T-helper 2 cell (primary cell): ENCODE measurements at places on chromosomes 3 and 15.
A peak's percentile ranks its signal among the peaks of the same experiment; 100 is the strongest.

GRCh38 chr3:171526146-171526545 is 65.9 kb upstream of the TNIK start:
- no peak for DNase-seq

- DNase-seq: no peak
These were observed 89.9 kb downstream of the IL12A start for GRCh38 chr3:160078533-160078932.

DNA sequence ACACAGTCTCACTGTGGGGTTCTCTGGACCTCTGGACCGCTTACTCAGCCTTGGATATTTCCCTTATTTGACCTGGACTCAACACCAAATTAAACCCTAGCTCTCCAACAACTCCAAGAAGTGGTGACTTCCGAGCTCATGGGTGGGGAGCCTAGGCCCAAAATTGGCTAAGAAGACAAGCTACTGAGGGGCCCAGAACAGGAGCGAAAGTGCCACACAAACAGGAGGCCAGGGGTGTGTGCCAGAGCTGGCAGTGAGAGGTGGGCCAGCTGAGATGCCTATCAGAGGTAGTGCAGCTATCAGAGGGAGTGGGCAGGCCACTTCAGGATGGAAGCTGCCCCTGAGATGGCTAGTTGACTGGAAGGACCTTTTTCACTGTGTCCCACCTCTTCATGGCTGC is 151.1 kb upstream of the PRR20G start:
- no peak for DNase-seq

- DNase-seq: no peak
These were observed 4.1 kb downstream of the ISLR2 start for GRCh38 chr15:74134387-74135027.

DNA sequence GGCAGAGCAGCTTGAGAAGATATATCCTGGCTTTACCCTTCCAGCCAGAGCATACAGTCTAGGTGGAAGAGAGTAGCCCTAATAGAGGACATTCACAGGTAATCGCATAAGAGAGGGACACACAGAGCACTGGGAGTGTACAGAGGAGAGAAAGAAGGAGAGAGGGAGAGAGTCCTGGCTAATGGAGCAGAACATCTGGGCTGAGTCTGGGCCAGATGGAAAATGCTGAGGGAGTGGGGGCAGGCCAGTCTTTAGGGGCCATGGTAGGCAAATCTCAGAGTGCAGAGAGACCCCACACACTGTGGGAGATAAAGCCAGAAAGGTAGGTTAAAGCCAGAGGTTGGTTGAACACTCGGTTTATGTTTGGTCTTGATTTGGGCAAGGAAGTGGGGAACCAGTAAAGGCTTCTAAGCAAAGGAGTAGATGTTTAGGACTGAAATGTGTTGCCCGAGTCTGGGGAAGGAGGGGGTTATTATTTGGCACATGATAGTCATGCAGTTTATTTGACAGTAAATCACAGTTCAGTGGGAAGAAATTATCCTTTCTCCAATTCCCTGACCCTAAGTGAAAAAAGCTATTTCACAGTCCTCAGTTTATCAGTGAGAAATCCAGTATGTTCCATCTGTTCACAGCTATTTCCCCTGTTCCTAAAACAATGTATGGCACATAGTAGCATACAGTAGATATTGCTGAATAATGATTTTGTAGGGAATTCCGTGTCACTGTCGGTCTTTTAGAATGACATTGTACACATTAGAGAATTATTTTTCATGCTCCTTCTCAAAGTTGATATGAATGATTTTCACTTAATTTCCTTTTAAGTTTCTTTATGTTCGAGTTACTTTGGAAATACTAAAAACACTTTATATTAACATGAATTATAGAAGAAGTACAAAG is 45.7 kb downstream of the PDHB start:
- DNase-seq: no peak

DNA sequence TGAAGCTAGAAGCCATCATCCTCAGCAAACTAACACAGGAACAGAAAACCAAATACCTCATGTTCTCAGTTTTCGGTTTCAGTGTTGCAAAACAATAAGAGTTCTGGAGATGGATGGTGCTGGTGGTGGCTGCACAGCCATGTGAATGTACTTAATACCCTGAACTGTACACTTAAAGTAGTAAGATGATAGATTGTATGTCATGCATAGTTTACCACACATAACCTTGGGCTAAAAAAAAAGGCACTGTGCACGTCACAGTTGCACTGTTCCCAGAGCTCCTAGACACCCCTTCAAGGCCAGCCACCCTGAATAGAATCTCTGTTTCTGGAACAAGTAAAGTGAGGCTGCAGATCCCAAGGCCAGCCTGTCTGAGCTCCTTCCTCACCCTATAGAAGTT is 243.3 kb upstream of the IGF1R start:
- no peak for DNase-seq

GRCh38 chr3:156483426-156483825 is 71.5 kb downstream of the SSR3 start:
- DNase-seq: no peak

DNA sequence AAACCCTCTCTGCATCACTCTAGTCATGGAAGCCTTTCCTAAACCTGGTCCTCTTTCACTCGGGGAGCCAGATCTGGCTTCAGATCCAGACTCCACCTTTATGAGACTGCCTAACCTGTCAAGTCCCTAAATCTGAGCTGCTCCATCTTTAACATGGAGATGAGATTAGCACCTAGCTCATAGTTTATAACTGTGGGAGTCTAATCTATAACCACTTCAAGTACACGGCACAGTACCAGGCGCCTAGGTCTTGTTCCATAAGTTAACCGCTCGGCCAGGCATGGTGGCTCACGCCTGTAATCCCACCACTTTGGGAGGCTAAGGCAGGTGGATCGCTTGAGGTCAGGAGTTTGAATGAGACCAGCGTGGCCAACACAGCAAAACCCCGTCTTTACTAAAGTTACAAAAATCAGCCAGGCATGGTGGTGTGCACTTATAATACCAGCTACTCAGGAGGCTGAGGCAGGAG is 30.3 kb downstream of the TPM1 start:
- no peak for DNase-seq

DNA sequence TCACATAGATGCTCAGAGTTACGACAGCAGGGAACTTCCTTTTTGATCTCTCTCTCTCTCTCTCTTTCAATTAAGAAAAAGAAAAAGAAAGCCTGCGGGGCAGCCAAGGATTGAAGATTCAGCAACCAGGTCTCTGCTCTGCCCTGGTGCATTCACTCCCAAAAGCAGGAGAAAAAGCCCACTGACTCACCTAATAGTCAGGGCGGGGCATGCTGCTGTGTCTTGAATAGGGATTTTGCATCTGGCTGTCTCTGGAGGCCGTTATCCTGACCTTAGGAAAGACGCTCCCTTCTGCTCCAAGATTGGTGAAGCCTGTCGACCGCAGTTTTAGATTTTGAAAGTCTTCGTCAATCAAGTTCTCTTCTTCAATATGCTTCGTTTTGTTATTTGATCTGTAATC is 20.8 kb upstream of the ITGB5 start:
- DNase-seq: no peak

DNA sequence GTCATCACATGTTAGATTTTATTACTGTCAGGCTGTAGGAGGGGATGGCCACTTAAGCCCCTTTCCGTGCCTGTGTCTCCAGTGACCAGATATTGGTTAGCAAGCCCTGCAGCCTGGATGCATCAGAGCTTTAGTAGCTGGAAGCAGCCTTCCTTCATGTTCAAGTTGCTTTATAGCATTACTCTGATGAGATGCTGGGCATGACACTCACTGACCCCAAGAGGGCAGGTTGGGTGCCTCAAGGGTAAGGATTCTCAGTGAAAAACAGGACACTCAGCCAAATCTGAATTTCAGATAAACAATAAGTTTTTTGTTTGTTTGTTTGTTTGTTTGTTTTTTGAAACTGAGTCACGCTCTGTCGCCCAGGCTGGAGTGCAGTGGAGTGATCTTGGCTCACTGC is 68.5 kb upstream of the PTX3 start:
- DNase-seq: no peak

GRCh38 chr3:13016083-13016720 is 57.0 kb downstream of the IQSEC1 start:
- peak; percentile 82 for DNase-seq

- no peak for DNase-seq
These were observed 47.6 kb upstream of the ATP1B3 start for GRCh38 chr3:141828890-141829289.

GRCh38 chr3:71294919-71295318 is 288.6 kb downstream of the FOXP1 start:
- DNase-seq: no peak

DNA sequence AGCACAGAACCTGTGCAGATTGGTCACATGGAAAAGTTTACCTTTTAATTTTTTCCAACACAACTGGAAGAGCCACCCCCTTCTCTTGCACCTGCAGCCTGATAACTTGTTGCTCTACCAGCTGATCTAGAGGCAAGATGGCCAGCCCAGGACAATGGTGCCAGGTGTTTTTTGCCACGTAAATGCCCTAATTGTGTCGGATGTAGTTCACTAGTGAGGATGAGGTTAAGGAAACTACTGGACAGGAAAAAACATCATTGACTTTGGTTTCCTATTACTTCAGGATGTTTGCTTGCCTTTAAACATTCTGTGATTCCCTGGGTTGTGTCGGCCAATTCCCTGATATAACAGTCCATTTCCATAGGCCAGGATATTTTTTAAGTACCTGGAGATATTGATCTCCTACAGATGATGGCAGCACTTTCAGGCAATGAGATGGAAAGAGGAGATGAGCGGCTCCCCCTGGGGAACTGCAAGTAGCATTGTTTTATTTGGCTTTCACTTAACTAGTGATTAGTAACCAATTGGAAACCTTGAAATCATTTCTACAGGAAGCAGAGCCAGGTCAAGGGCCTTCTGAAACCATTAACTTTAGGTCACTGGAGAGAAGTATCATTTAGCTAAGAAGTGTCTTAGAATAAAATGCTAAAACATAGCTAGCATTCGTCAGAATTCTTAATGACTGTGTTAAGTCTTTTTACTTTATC is 72.5 kb downstream of the OSBPL10 start:
- DNase-seq: no peak

DNA sequence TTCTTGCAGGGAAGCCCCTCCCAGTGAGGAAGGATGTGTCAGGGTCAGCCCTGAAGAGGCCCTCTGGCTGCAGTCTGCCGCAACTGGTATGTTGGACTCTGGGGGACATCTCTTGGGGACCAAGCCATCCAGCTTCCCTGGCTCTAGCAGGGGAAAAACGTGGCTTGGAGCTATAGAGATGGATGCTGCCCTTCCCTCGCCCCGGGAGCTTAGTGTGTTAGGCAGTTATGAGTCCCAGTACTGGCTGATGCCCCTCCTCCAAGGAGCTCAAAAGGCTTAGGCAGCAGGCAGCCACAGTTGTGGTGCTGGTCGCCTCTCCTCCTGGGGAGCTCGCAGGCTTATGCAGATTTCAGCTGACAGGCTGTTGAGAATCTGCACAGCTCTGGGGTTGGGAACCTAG is 353.1 kb upstream of the GBE1 start:
- DNase-seq: no peak

DNA sequence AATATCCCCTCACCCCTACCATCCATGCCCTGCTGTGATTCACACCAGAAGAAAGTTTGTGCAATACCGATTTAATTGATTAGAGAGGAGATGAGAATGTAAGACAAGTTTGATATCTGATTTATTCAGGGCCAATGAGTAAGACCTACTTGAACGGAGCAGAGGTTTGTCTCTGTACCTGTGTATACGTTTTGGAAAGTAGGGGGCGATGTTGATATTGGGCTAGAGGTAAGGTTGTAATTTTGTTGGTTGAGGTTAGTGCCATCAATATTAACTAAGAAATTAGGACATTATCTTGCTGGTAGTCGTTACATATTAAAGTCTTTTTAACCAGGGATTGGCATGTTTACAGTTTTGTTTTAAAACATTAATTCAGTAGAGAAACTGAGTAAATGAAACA is 20.5 kb downstream of the EAF2 start:
- DNase-seq: peak; percentile 52

DNA sequence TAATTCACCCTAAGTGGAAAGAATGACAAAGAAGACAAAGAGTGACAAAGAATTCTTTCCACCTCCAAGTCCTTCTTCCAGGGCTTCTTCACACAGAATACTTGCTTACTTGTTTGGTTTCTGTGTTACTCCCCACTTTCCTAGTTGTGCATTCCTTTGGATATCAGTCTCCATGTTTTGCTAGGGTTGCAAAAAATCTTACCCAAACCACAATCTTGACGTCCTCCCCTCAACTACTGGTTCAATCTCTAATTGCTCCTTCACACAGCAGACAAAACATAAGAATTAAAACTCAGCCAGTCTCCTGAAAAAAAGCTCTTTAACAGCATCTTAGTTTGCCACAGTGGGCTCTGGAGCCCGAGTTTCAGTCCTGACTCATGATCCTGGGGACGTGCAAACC is 297.6 kb upstream of the CHRNA7 start:
- DNase-seq: no peak

- DNase-seq: no peak
These were observed 391.8 kb downstream of the ZPLD1 start for GRCh38 chr3:102826636-102827035.

- DNase-seq: no peak
These were observed 91.1 kb downstream of the MEIS2 start for GRCh38 chr15:37009288-37009687.

- DNase-seq: no peak
These were observed 696.6 kb upstream of the NAALADL2 start for GRCh38 chr3:174162550-174162949.

DNA sequence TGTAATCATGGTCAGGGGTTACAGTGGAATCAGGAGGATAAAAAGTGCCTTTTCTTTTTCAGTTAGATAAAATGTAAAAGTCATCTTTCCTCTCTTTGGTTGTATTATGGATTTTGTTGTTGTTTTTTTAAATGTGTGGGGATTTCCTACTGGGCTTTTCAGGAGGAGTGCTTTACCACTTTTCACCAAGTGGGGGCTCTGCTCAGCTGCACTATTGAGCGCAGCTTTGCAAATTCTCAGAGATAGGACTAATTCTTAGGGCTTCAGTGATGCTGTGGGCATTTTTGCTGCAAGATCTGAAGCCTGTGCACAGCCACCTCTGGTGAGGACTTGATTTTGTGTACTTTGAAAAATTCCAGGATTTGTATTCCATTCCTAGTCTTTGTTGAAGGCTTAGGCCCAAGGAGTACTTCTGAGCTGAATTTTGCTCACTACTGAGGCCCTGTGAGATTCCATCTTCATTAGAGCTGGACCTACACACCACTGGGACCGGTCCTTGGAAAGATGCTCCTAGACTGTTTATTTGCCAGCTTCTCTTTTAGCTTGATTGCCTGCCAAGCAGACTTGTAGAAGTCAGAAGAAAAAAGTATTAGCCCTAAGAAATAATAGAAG is 7.5 kb downstream of the GNB5 start:
- DNase-seq: no peak

DNA sequence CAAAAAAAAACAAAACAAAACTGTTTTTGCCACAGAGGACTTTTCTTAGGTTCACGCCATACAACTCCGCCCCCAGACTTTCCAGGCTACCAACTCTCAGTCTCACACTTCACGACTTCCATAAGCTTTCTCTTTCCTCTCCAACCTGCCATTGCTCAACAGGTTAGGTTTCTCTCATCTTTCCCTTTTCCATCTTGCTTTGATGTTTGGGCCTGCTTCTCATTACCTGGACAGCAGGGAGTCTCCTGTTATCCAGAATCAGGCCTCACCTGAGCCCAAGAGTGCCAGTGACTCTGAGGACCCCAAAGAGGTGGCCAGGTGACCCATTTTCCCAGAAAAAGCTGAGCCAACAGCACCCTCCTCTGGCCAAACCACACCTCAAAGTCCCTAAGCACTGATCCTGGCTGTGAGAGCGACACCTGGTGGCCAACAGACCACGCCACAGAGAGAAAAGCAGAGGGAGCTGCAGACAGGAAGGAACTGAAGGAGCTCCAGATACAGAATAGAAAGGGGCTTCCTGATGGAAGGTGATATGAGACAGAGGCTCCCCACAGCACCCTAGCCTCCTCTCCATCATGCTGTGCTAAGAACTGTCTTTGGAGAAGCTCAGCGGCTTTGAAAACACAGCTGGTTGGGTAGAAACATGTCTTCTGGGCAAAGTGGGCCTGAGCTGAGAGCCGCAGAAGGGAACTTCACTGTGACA is 4.0 kb downstream of the CCDC51 start:
- peak; percentile 82 for DNase-seq
